ENCODE measurements at places on chromosomes 1 and 21.

DNA sequence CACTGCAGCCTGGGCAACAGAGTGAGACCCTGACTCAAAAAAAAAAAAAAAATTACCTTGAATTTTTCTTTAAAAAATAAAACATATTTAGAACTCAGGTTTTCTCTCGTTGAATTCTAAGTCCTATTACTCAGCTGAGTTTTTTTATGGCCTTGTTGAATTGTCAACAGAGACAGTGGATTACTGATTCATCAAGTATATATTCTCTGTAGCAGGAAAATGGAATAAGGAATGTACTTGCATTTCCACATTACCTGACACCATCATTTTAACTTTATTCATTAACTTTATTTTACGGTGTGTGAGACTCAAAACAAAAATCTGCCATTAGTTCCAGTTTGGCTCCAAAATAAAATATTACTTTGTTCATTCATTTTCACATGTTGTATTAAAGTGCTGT lies 53.8 kb upstream of the APP start:
- DNase-seq = no peak

DNA sequence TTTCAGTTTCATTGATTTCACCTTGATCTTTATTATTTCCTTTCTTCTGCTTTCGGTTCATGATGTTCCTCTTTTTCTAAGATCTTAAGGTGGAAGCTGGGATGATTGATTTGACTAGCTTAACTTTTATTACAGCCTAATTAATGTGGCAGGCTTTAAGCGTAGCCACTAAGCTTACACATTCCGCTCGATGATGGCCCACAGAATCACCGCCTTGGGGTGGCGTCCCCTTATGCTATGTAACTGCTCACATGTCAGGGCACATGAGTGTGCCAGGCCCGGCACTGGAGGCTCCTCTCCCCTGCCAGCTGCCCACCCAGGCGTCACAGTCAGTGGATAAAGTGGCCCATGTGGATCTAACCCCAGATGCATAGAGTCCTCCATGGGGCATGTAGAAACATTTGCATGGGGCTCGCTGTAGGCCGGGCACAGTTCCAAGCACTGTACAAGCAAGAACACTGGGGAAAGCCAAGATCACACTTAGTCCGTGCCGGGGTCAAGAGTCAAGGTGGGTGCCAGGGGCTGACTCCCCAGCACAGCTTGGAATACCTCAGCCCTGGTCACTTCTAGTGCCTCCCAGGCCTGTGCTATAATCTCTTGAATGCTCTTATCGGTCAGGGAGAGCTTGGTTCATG lies 41.7 kb downstream of the PKNOX1 start:
- no peak for DNase-seq

DNA sequence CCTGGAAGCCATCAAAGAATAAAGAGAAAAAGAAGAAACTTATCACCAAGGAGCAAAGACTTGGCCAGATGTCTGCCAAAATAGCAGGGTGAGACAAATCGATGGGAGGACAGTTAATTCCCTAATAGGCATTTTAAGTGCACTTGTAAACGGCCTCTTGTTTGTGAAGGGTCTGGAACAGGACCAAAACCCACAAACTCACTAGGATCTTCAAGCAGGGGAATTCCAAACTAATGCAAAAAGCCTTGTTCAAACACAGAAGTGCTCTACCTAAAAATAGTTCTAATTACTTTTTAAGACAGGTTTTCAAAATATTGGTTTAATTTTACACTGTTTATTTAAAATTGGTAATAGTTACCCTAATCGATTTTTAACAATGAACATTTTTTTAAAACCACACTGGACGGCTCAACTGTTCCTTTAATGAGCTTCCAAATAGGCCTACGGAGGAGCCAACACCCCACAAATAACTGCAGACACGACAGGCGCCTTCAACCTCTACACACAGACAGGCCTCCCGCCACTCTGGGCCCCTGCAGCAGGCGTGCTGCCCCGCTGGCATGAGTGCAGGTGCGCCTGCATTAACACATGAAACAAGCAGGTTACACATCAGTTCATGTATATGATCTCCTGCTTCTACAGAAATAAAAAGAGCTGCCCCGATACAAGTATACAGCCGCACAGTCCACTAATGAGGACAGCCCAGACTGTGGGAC lies 15.8 kb downstream of the UBE2G2 start:
- no peak for DNase-seq

GRCh38 chr1:204042516-204042915 lies 30.4 kb upstream of the SOX13 start:
- no peak for DNase-seq

GRCh38 chr1:183106166-183106565 lies 79.9 kb upstream of the LAMC2 start:
- DNase-seq = no peak

- no peak for DNase-seq
Observed at GRCh38 chr1:185309566-185309965, 7.5 kb downstream of the IVNS1ABP start.

DNA sequence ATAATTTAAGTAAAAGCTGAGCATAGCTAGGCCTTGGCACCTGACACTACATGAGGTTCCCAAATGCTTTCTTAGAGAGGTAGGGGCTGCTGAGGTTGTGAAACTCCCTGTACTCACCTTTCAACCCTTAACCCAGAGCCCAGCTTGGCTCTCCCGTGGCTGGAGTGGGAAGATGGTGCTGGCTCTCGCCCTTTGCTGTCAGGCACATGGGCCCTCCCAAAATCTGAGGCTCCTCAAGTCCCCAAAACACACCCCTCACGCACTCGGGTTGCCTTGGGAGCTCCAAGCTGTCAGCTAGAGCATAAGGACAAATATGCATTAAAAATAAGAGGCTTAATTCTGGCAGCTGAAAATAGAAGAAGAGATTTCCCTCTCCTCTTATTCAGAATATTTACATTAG lies 46.7 kb upstream of the PLPPR4 start:
- DNase-seq = no peak

- DNase-seq = no peak
Observed at GRCh38 chr1:22225858-22226589, 83.1 kb upstream of the WNT4 start.

- no peak for DNase-seq
Observed at GRCh38 chr1:151518431-151518830, 7.2 kb downstream of the CGN start.

- no peak for DNase-seq
Observed at GRCh38 chr1:68046885-68047658, 3.4 kb downstream of the DIRAS3 start.

DNA sequence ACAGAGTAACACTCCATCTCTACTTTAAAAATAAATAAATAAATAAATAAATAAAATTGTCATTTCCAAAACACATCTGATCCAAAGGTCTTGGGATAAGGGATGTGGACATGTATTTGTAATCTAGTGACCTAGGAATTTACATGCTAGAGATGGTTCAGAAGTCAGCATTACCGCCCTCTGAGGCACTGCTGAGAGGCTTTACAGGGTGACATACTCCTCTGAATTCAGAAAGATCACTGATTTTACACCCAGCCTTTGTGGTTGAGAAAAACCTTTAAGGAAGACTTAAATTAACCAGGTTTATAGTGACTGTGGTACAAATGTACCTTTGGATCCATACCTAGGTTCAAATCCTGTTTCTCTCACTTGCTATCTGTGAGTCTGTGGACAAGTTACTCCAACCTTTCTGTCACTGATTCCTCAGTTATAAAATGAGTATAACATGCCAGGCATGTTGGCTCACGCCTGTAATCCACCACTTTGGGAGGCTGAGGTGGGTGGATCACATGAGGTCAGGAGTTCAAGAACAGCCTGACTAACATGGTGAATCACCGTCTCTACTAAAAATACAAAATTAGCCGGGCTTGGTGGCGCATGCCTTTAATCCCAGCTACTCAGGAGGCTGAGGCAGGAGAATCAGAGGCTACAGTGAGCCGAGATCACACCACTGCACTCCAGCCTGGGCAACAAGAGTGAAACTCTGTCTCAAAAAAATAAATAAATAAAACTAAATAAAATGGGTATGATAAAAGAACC lies 20.1 kb downstream of the OSBPL9 start:
- DNase-seq = no peak

DNA sequence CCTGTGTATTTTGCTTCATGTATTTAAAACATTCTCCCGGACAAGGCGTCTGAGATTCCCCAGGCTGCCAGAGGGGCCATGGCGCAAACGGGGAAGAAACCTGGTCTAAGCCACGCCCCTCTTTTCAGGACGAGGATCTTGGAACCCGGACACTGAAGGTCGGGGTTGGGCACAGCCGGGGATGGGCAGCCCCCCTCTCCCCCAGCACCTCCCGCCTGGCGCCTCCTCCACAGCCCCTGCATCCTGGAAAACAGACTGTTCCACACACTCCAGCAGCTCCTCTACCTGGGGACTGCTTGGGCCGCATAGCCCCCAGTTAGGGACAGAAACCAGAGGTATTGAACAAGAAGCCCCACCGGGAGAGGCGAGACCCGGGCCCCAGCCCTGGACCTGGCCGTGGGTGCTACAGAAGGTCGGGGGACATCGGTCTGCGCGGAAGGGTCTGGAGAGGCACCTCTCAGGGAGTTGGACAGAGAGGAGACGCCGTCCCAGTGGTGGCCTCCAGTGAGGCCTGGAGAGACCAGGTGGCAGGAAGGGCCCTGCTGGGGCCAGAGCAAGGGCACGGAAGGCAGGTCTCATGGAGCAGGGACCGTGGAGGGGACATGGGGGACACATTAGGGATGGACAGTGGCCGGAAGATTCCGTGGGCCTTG lies 5.4 kb downstream of the TP73 start:
- no peak for DNase-seq

DNA sequence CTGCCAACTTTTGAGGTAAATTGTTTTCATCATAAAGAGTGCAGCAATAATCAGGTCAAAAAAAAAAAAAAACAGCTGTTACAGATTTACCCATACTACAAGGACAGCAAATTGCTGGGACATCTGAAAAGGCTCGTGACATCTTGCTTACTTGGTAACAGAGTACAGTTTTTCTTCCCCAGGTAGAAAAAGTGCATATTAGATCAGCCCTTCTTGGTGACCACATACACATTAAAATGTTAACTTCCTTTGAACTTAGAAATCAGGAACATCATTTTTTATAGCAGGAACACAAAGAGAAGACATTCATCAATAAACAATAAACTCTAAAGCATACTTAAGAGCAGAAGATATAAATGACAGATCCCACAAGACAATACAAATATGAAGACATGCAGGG lies 16.1 kb downstream of the TP53BP2 start:
- no peak for DNase-seq

DNA sequence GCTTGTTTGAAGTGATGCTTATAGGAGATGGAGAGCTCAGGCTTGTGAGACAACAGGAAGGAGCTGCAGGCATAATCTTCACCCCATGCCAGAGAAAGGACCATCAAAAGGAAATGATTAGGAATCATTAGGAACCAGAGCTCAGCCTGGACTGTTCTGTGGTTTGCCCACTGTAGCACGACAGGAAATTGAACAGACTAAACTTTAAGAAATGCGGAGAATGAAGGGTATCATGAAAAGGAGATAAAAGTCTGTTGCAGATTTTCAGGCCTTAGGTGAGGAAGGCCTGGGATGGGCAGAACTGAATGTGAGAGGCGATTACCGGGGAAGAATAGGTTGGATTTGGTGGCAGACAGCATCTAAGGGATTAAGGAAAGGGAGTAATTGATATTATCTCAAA lies 292.0 kb upstream of the PLXNA2 start:
- DNase-seq = no peak

DNA sequence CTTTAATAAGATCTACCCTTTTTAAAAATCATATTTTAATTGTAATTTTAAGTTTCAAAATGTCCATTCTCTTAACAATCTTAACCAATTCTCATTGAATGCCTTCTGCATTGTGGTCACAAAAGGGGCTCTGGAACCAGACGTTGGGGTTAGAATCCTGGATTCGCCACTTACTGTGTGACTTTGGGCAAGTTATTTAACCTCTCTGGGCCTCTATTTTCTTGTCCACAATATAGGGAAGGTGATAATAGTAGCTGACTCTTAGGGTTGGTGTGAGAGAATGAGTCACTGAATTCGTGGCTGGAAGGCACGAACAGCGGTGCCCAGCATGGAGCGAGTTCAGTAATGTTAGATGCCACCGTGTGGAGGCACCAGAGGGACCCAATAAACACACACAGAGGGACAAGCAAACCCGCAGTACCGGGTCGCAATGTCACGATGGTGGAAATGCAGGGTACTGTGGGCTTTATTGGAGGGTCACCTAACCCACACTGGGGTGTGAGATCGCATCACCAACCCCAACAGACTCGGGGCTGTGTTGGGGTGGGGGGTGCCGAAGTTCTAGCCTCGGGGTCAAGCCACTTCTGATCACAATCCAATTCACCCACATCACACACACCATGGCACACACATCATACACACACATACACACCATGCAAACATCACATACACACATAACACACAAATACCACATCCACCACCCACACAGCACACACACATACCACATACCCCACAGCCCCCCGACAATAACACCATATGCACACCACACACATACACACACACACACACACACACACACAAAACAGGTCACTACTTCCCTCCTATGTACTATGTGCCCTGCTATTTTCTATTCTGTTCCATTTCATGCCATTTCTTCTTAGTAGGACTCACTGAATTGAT lies 27.0 kb upstream of the IFNAR2 start:
- no peak for DNase-seq

DNA sequence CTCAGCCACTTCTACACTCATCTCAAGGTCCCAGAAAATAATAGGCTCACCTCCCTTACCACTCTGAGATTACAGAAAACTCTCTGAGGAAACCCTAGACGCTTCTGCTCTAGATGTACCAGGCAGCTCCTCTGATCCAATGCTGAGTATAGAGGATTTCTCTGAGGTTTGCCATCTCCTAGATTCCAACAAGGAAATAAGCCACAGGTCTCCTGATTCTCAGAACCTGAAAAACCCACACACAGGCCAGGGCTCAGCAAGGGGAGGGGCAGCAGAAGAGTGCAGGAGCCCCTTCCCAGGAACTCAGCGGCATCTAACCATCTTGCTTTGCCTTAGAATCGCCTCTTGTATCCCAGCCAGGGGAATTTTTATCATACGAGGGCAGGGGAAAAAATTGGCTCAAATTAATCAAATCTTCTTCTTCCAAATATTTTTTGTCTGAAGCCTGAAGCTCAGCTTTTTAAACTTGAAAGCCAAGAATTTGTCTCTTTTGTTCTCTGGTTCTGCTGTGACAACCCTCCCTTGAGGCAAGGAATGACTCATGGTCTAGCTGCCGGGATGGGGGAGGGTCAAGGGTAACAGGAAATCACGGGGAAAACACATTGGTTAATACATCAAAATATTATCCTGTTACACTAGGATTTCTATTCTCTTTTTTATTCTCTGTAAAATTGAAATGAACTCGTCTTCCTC lies 30.8 kb downstream of the GORAB start:
- peak; percentile 70 for DNase-seq

GRCh38 chr1:113415310-113416070 lies 25.2 kb downstream of the MAGI3 start:
- no peak for DNase-seq

DNA sequence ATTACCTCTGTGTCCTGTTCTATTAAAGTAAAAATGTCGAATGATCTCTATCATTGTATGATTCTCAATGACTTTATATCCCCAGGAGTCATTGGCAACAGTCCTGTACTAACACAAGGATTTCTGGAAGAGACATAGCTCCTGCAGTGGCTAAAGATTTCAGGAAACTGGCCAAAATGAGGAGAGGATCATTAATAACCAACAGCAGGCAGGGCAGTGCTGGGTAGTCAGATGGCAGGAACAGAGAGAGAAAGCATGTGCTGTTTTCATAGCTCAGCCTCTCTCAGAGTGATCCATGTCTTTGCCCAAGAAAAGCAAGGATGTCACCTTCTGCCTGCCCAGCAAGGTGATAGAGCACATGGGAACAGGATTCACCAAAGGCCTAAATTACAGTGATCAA lies 604.7 kb upstream of the PLXNA2 start:
- DNase-seq = no peak
